ENCODE measurements at places on chromosomes 16 and 17.

GRCh38 chr16:48611329-48612137 lies 1.6 kb upstream of the N4BP1 start:
- no peak for DNase-seq

- no peak for DNase-seq
Measured at GRCh38 chr16:22727285-22728166, 86.4 kb upstream of the HS3ST2 start.

DNA sequence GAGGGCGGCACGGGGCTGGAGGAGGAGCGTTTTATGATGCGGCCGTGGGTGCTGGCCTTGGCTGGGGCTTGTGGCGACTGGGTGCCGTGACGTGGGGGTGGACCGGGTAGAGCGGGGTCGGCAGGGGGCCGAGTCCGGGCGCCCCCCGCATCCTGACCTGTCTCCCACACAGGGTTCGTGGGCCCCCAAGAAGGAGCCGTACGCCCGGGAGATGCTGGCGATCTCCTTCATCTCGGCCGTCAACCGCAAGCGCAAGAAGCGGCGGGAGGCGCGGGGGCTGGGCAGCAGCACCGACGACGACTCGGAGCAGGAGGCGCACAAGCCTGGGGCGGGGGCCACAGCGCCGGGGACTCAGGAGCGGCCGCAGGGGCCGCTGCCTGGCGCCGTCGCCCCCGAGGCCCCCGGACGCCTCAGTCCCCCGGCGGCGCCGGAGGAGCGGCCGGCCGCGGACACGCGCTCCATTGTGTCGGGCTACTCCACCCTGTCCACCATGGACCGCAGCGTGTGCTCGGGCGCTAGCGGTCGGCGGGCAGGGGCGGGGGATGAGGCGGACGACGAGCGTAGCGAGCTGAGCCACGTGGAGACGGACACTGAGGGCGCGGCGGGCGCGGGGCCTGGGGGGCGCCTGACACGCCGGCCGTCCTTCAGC lies 81.6 kb downstream of the ARHGAP23 start:
- DNase-seq = no peak

GRCh38 chr17:38867968-38868816 lies 1.7 kb upstream of the LASP1 start:
- DNase-seq = no peak

- no peak for DNase-seq
Measured at GRCh38 chr17:72270273-72270924, 149.6 kb downstream of the SOX9 start.

DNA sequence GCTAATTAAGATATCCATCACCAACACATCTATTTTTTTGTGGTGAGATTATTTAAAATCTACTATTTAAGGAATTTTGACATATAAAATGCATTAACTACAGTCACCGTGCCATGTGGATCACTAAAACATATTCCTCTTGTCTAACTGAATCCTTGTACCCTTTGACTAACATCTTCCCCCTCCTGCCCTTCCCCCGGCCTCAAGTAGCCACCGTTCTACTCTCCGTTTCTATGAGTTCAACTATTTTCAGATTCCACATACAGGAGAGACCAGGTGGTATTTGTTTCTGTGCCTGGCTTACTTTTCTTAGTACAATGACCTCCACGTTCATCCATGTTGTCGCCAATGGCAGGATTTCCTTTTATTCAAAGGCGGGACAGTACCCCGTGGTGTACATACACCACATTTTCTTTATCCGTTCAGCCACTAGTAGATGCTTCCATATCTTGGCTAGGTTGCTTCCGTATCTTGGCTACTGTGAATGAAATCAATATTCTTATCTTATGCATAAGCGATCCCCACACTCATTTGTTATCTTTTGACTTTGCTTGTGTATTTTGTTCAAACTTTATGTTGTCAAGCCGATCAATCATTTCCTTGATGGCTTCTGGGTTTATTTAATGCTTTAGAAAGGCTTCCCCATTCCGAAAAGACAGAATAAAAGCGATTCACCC lies 134.7 kb downstream of the KCNJ12 start:
- DNase-seq = no peak

DNA sequence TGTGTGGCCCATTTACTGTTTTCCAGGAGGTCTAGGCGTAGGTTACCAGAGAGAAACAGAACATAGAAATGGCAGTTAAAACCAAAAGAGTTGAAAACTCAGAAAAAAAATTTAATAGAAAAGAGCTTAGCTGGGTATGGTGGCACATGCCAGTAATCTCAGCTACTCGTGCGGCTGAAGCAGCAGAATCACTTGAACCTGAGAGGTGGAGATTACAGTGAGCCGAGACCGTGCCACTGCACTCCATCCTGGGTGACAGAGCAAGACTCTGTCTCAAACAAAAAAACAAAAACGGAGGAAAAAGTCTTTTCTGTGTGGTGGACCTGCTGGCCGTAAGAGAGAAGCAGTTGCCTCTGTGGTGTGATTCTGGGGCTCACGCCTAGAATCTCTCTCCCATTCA lies 35.8 kb downstream of the MRTFB start:
- DNase-seq = no peak

DNA sequence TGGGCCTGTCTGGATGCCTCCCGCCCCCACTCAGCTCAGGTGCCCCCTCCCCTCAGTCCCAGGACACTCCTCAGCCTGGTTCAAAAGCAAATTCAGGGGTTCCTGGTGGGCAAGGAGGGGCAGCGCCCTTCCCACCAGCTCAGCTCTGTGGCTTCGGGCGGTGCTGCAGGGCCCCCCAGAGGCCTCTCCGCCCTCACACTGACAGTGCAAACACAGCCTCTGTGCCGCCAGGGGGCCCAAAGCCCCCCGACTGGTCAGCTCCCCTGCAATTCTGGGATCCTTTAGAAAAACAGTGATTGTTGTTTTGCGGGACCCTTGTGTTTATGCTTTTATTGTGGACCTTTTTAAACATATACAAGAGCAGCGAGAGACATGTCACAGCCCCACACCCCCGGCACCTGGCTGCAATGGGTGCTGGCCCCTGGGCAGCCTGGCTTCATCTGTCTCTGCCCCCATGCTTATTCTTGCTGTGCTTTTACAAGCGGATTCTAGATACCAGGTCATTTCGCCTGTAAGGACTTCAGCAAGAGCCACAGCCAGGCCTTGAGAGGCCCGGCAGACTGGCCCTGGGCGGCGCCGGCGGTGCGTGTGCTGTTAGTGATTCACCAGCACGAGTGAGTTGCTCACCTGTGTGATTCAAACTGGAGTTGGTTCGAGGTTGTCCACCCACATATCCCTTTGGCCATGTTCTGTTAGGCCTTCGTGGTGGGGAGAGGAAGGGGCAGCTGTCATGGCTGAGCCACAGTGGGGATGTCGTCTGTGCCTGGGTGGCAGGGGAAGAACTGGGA lies 21.2 kb downstream of the ZNF469 start:
- no peak for DNase-seq

DNA sequence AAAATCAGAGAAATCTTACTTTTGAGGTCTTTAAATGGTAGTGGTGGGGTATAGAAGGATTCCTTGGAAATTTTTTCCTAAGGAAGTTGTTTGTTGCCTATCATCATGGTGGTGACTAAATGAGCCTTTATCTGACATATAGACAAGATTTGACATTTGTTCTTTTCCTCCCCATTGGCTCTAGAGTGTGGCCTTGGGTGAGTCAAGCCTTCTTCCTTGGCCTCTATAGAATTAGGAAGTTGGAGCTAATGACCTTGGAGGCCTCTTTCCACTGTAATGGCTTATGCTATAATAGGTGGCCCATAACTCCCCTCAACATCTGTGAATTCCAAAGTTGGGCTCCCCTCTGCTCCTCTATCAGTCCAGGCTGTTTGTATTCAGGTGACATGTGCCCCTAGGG lies 79.1 kb upstream of the HNF1B start:
- DNase-seq = no peak

DNA sequence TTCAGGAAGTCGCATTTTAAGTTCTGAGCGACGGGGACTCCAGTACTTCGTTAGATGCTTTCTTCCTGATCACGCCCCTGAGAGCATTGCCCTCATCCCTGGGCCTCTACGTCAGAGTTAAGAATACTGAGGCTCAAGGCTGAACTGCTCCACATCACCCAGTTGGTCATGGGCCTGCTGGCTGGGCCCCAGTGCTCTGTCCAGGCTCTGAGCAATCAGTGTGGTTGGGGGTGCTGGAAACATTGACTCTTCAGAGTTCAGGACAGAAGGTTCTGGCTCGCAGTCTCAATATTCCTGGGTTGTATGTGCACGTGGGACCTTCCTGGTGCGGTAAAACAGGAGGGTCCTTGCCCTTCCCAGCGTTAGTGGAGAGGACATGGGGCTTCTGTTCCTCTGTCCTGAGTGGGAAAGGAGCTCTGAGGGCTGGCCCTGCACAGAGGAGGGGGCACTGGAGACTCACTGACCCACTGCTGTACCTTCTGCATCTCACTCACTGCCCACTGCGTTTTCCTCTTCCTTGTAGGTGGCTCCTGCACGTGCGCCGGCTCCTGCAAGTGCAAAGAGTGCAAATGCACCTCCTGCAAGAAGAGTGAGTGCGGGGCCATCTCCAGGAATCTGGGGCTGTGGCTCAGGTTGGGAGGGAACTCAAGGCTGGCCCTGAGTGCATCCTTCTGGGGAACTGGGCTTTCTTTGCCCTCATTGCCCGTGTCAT lies 518 bp downstream of the MT1E start:
- no peak for DNase-seq

- DNase-seq = no peak
Measured at GRCh38 chr17:15270628-15271381, 5.7 kb upstream of the PMP22 start.

Data from activated CD4-positive, alpha-beta T cell treated with anti-CD3 and anti-CD28 coated beads for 24 hours (primary cell).